ENCODE measurements at places on chromosomes 5 and 9.

GRCh38 chr5:116225281-116225922 is 140.6 kb downstream of the COMMD10 start:
- no peak for DNase-seq

DNA sequence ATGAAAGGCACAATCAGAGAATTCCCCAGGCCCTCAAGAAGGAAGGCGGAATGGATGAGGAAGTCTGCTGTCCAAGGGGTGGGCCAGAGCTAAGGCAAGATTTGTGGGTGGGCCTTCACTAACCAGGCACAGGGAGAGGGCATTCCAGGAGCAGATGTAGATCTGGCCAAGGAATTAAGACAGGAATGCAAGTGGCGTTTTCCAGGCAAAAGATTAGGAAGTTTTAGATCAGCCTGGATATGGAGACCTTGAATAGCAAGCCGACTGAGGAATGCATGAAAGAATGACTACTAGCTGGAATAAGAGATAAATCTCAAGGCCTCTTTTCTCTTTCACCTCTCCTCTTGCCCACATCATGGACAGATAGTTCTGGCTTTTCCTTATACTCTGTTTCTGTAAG is 68.5 kb downstream of the GHR start:
- DNase-seq: no peak

DNA sequence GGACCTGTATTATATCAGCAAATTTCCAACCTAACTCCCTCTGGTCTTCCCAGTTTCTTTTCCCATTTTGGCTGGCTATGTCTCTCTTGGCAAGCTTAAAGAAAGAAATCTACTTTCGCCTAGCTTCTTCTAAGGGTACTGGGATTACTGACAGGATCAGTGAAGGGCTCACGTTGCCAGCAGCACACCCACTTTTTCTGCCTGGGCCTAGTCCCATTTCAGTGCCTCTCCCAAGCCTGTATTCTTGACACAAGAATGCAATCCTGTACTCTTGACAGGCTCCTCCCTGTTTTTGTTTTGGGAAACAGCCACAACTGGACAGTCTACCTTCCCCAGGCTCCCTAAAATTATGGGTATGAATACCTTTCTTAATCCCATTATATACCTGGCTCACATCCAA is 170.5 kb downstream of the EPB41L4A start:
- no peak for DNase-seq

DNA sequence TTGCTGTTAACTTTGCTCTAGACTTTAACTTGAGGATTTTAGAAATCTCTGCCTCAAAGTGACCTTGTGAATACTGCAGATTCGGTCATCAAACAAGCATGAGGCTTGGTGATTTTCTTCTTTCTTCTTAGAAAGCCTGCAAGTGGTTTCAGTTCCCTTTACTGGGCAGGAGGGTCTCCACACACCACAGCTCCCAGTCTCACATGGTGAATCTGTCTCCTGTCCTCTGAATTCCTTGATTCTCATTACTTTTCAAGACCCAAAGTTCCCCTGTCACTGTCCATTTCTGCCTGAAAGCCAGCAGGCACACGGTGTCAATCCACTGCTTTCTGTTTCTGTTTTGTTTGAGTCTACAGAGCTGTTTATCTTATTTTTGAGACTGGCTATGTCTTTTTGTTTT is 14.1 kb downstream of the HSPB3 start:
- no peak for DNase-seq

GRCh38 chr9:136808075-136808805 is 492 bp downstream of the RABL6 start:
- DNase-seq: no peak

GRCh38 chr9:98391406-98391805 is 136.0 kb upstream of the TBC1D2 start:
- no peak for DNase-seq

DNA sequence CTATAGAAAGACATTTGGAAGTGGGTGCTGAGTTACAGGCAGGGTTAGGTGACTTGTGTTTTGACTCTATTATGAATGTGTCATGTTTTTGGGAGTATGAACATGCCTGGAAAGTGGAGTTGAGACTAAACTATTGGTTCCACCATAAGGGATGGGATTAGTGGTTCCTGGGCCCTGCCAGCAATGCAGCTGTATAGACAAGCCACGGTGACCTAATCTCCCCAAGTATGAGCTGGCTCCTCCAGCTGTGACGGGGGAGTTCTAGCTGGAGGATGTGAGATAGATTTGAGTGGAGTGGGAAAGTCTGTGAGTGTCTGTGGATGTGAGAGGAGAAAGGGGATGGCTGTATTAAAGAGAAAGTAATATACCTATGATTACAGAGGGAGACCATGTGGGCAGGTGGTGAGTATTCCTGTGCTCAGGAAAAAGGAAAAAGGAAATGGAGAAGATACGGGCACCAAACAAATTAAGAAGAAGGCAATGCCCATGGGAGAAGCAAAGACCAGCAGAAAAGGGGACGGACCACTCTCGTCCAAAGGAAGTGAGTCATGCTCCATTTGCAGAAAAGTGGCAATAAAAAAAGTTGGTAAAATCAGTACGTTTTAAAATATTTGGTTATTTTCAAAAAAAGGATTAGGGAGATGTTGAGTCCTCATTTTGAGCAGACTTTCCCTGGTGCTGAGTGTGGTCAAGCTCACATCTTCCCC is 48.3 kb upstream of the ICE1 start:
- DNase-seq: no peak

DNA sequence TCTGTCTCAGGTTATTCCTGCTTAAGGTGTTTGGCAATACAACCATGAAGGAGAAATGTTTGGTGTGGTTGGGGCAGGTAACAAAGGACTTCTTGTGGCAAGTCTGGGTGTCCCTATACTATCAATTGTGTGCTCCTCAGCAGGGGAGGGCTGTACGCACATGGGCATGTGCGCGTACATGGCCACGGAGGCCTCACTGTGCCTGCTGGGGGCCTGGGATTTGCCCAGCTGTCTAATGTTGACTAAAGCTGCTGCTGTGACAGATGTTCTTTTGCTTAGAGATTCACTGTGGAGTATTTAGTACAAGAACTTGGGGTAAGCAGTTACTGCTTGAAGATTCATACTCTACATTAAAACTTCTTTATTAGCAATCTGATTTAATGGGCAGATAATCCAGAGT is 97.5 kb downstream of the HSPA4 start:
- no peak for DNase-seq

GRCh38 chr9:122364783-122365150 is 6.1 kb upstream of the PTGS1 start:
- no peak for DNase-seq

DNA sequence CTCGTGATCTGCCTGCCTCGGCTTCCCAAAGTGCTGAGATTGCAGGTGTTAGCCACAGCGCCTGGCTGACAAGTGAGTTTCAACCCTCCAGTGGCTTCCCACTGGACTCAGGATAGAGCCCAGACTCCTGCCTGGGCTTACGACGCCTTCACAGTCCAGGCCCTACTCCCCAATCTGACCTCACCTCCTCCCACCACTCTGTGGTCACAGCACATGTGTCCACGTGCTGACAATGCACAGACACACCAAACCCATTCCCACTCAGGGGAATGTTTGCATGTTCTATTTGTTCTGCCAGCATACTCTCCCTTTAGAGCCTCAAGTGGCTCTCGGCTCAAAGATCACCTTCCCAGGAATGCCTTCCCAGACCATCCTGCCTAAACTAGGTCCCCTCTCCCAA is 31.1 kb upstream of the TRIM14 start:
- DNase-seq: no peak

- DNase-seq: no peak
Measured at GRCh38 chr5:177382423-177383029, 1.7 kb upstream of the SLC34A1 start.

DNA sequence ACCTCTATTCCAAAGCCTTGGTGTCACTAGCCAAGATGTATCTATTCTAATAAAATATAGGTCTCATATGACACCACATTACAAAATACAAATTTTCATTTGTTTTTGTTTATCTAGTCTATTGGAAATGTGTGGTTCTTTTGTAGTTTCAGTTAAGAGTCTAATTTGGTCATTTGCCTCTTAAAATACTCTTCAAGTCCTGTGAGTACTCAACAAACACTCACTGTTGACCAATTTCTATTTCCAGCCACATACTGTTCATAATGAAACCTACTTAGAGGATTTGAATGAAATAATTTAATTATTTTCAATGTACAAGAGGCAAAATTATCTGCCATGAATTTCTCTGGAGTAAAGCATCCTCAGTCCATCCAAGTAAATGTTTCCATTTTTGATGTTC is 40.6 kb downstream of the SLC1A3 start:
- no peak for DNase-seq

- DNase-seq: no peak
Measured at GRCh38 chr9:82404881-82405280, 416.3 kb downstream of the SPATA31D1 start.

- no peak for DNase-seq
Measured at GRCh38 chr9:134344068-134344799, 18.0 kb downstream of the RXRA start.

- DNase-seq: peak; percentile 17
Measured at GRCh38 chr5:81751836-81752643, 1.1 kb upstream of the SSBP2 start.

DNA sequence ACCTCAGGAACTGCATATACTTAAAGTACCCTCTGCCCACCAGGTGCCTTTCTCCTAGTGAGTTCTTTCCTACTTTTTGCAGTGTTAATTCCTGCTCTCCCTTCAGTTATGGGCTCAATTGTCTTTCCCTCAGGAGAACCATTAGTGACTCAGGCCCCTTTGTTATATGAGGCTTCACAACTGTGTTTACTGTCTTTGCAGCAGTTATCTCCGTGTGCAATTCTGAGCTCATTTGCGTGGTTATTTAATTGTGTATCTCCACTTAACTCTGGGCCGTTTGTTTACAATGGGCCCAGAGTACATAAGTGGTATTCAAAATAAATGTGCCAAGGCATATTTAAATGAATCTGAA is 9.6 kb downstream of the FBXO38 start:
- DNase-seq: no peak

DNA sequence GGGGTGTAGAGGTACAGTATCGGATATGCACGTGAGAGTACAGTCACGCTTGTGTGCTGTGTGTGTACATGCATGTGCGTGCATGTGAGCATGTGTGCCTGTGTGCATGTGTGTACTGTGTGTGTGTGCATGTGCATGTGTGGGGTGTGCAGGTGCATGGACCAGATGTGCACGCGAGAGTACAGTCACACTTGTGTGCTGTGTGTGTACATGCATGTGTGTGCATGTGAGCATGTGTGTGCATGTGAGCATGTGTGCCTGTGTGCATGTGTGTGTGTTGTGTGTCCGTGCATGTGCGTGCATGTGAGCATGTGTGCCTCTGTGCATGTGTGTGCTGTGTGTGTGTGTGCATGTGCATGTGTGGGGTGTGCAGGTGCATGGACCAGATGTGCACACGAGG is 10.3 kb downstream of the SLC6A19 start:
- no peak for DNase-seq

Data from effector CD8-positive, alpha-beta T cell (primary cell).